Kidney capillary endothelial cell (primary cell): ENCODE measurements at places on chromosomes 2 and 18.
A peak's percentile ranks its signal among the peaks of the same experiment; 100 is the strongest.

DNA sequence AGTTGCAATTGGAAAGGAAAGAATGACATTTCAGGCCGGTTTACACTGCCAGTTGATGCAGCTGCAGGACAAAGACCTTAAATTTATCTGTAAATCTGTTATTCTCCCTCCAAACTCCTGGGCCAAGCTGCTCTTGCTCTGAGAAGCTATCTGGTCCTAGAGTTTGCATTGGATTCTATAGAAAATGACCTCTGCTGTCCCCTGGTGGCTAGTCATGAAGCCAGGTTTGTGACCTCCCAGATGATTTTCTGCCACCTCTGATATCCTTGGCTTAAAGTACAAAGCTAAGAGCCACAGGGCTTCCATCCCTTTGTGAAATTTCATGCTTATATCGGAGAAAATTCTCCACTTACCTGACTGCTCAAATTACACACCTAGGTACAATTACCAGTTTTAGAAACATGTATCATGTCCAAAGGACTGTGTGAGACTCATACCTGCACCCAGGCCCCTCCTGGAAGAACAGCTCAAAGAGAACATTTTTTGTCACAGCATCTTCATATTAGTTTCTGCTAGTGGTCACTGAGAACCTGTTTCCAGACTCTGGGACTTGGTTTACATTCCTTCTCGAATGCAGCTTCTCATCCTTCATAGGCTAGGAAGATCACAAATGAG is 28.9 kb upstream of the IER3IP1 start:
- peak; percentile 48 for DNase-seq

- no peak for DNase-seq
Measured at GRCh38 chr18:37535968-37536367, 29.6 kb downstream of the CELF4 start.

DNA sequence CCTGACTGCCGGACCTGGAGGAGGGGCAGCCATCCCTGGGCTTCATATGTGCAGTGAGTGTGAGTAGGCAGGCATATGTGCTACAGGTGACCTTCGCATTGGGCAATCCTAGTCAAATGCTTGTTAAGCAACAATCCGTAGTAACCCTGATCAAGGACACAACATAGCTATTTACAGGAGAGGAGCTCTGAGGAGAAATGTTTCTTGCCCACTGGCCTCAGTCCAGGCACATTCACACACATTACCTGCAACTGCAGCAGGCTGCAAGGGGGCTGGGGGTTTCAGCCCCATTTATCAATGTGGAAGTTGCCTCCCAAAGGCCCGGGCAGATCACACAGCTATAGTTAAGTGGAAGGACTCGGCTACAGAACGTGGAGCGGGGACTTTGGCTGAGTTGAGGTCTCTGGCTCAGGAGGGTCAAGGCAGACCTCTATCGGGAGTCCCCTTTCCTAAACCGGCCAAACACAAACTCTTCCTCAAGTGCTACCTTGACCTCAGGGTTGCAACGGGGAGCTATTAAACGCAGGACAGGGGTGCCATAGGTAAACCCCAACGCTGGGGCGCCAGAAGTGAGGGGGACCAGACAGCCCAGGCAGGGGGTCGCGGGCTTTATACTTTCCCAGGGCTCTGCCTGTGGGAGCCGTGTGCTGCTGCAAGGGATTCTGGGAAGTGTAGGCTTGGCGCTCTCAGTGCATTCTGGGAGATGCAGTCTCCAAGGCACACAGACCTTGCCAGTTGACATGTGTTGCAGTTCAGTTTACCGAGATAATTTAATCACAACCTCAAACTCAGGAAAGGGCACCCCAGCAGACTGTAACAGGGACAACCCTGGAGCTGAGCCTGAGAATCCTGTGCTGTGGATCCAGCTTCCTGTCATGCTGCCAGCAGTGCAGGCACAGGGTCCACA is 9.4 kb downstream of the KHK start:
- no peak for DNase-seq

- no peak for DNase-seq
Measured at GRCh38 chr2:219642069-219642454, 14.6 kb downstream of the SLC4A3 start.

- DNase-seq = no peak
Measured at GRCh38 chr2:239767021-239767905, 257.9 kb downstream of the NDUFA10 start.

GRCh38 chr2:98149333-98149697 is 62.3 kb downstream of the VWA3B start:
- DNase-seq = peak; percentile 4

DNA sequence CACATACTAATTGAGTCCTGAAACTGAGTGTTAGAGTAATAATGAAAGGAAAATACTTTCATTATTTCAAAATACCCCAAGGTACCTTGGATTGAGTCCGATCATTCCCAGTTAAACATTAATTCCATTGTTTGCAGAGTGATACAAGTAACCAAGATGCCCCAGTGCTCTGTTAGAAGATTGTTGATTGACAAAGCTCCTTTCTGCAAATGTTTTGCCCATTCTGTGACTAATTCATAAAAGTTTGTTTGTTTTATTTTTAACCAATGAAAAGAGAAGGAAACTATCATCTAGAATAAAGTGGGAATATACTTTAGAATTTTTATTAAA is 124.0 kb downstream of the GULP1 start:
- no peak for DNase-seq

DNA sequence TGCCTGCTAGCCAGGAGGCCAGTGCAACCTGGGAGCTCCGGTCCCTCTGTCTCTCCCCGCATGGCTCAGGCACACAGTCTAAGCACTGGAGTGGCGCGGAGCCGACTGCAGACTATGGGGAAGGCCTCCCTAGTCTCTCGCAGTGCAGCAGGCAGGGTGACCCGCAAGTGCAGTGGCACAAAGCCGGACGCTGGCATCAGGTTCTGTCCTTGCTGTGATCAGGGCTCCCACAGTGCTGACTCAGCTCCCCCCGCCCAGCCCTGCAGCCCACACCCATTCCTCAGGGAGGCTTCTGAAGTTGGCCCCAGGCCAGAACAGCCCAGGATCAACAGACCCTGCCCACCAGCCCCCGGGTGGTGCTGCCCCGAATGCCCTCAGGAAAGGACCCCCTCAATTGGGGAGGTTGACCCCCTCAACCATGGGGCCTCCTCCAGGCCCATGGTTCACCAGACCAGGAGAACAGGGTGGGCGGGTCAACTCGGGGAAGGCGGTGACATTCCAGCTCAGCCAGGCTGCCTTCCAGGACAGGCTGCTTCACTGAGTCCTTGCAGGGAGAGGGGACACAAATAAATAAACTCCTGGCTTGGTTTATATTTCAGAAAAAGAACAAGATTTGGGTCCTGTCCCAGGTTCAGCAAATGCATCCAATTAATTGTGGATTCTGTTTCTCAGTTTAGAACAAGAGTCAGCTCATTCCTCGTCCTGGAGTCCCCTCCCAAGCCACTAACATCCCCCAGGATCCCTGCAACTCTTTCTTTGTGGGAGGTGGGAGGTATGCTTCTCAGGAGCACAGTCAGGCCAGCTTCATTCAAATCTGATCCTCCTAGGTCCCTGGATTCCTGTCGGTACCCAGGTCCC is 12.2 kb downstream of the BIN1 start:
- no peak for DNase-seq

GRCh38 chr2:84891355-84892010 is 10.6 kb upstream of the TRABD2A start:
- no peak for DNase-seq

DNA sequence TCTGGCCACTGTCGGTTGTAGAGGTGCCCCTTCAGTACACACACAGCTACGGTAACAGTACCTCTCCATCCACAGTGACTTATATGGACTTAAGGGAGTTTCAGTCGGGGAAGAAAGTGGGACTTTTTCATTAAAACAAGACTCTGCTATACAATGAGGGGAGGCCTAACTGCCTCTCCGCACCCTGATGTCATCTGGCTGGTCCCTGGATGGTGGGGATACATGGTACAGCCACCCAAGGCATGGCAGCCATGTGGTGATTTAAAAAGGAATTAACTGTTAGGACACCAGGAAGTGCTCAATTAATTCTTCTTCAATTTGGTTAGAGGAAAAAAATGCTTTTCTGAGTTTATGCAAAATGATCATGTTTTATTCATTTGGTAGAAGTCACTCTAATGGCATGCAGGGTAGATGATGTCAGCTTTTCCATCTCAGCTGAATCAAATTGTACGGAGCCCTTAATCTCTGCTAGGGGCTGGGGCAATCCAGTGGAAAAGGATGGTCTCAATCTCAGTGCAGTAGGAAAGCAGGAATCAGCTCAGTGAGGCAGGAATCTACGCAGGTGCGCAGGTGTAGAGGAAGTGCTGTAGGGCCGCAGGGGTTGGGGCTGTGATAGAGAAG is 243.9 kb downstream of the PRKCE start:
- DNase-seq = no peak

GRCh38 chr2:64655018-64655664 is 1.4 kb upstream of the SERTAD2 start:
- DNase-seq = peak; percentile 44

DNA sequence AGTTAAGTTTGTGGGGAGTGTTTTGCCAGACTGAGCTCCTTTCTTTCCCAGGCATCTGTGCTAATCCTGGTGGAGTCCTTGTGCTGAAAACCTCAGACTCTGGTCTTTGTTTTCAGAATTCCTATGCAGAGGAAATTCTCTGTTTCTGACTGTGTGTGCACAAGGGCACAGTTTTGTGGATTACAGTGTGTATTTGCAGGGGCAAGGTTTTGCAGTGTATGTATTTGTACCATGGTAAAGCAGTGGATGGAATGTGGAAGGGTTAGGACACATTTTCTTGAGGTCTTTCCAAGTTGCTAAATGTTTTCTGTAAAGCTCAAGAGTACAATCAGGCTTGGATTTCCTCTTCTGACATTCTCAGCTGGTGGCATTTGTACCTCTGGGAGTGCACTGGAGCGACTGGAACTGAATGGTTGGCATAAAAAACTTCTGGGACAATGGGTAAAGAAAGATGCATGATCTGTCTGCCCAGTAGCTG is 139.5 kb upstream of the RND3 start:
- DNase-seq = no peak

GRCh38 chr2:10016001-10016801 is 27.1 kb upstream of the KLF11 start:
- DNase-seq = no peak

DNA sequence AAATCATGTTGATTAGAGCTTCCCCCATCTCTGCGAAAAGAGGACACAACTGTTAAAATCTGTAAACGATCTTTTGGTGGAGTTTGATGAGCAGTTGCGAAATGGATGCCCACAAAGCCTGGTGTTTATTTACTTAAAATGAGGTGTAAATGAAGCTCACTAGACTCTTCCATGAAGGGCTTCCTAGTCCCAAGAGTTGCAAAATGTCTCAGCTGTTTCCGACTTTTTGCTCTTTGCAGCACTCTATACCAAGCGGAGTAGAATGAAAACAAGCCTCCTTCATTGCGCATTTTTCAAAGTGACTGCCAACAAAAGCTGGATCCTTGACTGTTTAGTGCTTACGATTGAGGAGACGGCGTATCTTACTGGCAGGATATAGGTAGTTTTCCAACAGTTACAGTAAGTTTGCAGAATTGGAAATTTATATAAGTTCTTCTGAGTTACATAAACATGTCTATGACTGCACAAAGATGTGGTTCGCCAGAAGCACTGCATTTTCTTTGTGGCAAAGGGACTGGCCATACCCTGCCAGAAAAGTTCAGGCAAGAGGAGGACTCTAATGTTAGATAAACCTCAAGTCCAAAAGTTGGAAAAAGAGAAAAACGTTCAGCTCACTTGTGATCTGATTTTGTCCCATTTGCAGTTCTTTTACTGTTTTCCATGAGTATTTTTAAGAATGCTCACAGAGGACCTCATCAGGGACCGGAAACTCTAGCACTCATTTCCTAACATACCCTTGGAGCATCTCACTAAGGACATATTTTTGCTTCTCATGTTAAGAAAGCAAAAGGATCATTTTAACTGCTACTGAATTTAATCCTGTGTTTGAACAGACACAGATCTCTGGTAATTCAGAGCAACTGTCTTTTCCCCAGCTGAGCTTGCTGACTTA is 42.7 kb downstream of the COLEC12 start:
- DNase-seq = no peak

GRCh38 chr2:219559156-219559915 is 12.0 kb downstream of the OBSL1 start:
- no peak for DNase-seq

- DNase-seq = peak; percentile 27
Measured at GRCh38 chr2:68487773-68488355, 20.5 kb downstream of the APLF start.

- peak; percentile 84 for DNase-seq
Measured at GRCh38 chr2:96556441-96557330, 20.1 kb downstream of the ARID5A start.

GRCh38 chr18:58004317-58004716 is 39.7 kb upstream of the NEDD4L start:
- peak; percentile 29 for DNase-seq

DNA sequence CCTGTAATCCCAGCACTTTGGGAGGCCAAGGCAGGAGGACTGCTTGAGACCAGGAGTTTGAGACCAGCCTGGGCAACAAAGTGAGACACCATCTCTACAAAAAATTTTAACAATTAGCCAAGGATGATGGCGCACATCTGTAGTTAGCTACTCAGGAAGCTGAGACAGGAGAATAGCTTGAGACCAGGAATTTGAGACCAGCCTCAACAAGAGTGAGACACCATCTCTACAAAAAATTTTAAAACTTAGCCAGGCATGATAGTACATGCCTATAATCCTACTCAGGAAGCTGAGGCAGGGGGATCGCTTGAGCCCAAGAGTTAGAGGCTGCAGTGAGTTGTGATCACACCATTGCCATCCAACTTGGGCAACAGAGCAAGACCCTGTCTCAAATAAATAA is 7.0 kb downstream of the MEMO1 start:
- DNase-seq = no peak
